ENCODE measurements at places on chromosomes 16 and 17.
A peak's percentile ranks its signal among the peaks of the same experiment; 100 is the strongest.

DNA sequence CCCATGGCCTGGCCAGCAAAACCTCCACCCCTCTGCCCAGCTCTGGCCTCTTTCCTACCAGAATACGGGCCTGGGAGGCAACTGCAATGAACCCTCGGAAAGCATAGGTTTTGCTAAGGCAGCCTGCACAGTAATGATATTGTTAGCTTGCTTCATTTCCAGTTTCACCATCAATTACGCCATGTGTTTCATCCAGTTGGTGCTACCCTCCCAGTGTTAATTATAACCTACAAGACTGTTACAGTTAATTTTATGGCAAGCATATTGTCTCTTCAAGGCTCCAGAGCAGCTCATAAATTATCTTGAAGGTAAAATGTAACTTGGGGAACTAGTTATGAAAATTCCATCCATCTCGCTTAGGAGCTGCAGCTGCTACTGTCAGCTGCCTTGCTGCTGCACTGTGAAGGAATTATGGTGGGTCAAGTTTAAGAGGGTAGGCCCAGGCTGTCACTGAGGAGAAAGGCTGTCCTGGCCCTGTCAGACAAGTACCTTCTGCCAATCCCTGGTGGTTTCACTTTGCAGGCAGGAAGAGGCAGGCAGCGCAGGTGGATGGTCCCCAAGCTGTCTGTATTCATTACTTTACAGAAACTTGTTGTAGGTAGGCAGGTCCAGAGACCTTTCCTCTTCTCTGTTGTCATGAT, 242.9 kb downstream of the FTO start:
- peaks cover 16% of the 10 kb centered on the region for H3K4me1 ChIP-seq
- no peak overlapping the region for H3K27ac ChIP-seq
- no peak for DNase-seq
- H3K4me3 ChIP-seq, result no peak overlapping the region
- H3K36me3 ChIP-seq, result peaks cover 4% of the 10 kb centered on the region

DNA sequence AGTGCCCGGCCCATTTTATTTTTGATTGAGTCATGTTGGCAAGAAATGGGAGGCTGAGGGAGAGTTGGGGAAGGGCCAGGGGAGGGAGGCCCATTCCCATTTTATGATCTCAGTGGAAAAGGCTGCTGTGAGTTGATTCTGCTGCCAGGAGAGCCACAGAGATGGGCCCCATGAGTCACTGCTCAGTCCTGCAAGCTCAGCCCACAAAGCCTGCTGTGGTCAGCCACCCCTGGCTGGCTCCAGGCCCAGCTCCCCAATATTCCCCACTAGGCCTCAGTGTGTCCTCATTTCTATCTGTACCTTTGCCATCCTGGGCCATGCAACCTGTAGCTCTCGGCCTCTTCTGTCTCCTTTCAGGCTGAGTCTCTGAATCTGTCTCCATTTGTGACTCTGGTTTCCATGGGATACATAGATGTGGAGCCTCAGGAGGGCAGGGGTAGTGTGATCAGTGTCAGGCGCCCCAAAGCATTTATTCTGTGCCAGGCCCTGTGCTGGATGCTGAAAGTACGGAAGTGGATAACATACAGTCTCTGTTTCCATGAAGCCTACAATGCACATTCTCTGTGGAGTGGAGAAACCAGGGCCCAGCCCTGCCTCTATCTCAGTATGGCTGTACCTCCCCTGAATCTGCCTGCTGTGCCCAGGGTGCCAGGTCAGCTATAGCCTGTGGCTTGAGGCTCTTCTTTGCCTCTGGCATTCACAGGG, 1.9 kb upstream of the PLEKHG4 start:
- H3K4me1 ChIP-seq, result peaks cover 10% of the 10 kb centered on the region
- peak; percentile 36 for DNase-seq
- H3K36me3 ChIP-seq, result peaks cover 18% of the 10 kb centered on the region
- H3K4me3 ChIP-seq, result peak overlapping the region; percentile 89
- H3K27ac ChIP-seq, result peak overlapping the region; percentile 62
- H3K27me3 ChIP-seq, result no peaks in the 10 kb centered on the region

DNA sequence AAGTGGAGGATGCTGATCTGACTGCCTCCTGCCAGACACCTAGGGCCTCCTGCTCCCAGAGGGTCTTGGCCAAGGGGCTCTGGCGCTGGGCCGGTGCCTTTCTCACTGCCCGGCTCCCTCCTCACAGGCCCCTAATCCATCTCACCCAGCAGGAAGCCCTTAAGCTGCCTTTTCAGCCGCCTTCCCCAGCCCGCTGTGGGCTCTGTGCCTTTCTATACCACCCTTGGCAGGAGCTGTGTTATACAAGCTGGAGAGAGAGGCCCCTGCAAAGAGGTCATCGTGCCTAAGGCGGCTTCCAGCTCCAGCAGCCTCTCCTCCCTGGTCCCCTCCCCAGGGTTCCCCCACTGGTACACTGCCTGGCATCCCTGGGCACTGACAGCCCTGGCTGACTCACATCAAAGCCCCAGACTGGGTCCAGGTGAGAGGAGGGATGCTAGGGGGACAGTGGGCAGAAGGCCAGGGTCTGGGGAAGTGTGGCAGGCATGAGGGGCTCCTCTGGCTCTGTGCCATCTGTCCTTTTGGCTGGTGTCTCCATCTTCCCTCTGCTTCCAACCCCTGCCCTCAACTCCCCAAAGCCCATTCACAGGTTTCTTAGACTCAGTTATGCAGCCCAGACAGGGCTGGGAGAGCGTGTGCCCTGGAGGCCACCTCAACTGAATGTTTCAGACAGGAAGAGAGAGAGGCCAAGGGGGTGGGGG, 15.3 kb upstream of the FZD2 start:
- no peak overlapping the region for H3K4me3 ChIP-seq
- DNase-seq, result no peak
- H3K27ac ChIP-seq, result no peak overlapping the region
- H3K36me3 ChIP-seq, result no peaks in the 10 kb centered on the region
- peaks cover 4% of the 10 kb centered on the region for H3K4me1 ChIP-seq
- peaks cover 39% of the 10 kb centered on the region for H3K27me3 ChIP-seq

GRCh38 chr16:8569650-8570346, 20.5 kb downstream of the TMEM114 start:
- peaks cover 4% of the 10 kb centered on the region for H3K4me1 ChIP-seq
- H3K4me3 ChIP-seq, result no peak overlapping the region

GRCh38 chr17:2946144-2946543, 117.3 kb downstream of the OR1D5 start:
- peaks cover 24% of the 10 kb centered on the region for H3K4me1 ChIP-seq
- H3K27me3 ChIP-seq, result no peaks in the 10 kb centered on the region
- no peaks in the 10 kb centered on the region for H3K36me3 ChIP-seq
- H3K27ac ChIP-seq, result no peak overlapping the region

DNA sequence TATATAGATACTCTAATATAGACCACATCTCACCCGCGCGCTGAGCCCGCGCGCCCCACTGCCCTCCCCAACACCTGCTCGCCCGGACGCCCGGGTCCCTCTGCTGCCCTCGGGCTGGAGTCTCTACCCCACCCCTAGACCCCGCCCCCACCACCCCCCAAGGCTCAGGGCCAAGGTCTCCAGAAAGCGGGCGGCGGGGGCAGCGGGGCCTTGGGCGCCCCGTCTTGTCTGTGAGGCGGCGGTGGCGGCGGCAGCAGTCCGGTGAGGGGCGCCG, 2.6 kb downstream of the HES7 start:
- peaks cover 13% of the 10 kb centered on the region for H3K36me3 ChIP-seq
- peaks cover 65% of the 10 kb centered on the region for H3K4me1 ChIP-seq
- DNase-seq, result no peak

DNA sequence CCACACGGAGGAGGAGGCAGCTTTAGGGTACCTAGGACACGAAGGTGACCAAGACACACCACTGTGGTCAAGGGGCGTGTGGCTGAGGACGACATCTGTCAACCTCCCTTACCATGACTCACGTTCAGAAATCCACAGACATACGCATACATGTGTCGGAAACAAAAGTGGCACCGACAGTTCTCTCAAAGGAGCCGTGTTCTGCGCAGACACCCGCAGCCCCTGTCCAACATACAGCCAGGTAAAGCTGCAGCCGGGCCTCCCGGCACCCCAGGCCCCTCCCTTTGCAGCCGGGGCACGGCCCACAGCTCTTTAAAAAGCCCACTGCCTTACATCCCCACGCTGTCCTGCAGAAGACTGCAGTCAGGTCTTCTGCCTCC, 40.5 kb upstream of the KLHDC4 start:
- no peaks in the 10 kb centered on the region for H3K27me3 ChIP-seq
- DNase-seq, result peak; percentile 62
- H3K4me1 ChIP-seq, result peaks cover 27% of the 10 kb centered on the region
- no peaks in the 10 kb centered on the region for H3K36me3 ChIP-seq
- H3K4me3 ChIP-seq, result peak overlapping the region; percentile 86
- H3K27ac ChIP-seq, result peak overlapping the region; percentile 96

DNA sequence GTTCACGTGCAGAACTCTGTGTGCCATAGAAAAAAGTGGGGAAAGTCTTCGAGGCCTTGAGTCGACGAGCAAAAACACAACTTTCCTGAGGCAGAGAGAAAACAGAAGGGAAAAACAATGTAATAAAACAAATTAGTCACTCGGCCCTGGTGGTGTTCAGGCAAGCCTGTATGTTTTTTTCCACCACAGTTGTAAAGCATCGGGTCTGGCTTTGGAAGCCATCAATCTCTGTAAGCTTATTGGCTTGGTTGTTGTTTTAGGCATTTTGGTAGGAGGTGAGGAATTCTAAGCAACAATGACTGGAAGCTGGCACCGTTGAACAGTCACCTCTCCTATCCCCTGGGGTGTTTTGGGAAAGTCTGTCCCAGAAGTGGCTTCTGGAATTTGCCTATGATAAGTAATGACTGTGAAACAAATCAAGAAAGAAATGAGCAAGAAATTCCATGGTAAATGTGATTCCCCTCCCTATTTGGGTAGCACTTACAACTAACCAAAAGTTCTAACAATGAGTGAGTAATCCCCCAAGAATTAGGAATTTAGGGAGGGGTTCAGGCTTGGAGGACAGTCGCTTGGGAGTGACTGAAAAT, 2.8 kb downstream of the CDH13 start:
- no peak overlapping the region for H3K4me3 ChIP-seq
- H3K36me3 ChIP-seq, result no peaks in the 10 kb centered on the region
- no peak overlapping the region for H3K27ac ChIP-seq
- DNase-seq, result no peak

DNA sequence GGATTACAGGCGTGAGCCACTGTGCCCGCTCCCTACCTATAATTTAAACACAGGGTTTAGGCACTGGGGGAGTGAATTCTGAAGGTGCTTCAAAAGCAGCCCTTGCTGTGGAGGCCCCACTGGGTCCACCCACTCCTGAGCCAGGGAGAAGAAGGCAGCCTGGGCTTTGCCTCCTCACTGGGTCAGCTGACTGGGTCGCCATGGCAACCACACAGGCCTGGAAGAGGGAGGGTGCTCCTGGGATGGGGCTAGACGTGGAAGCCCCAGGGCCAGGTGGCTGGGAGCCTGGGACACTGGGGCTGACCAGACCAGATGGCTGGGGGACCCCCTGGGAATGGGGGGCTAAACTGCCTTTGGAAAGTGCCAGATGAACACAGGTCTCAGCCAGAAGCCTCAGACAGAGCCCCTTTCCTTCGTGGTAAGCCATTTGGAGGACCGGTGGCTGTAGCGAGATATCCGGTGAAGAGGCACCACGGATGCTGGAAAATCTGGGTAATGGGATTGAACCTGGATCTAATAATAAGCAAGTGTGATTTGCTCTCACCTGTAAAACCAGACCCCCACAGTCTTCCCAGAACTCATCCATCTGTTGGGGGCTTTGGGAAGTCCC, 32.9 kb downstream of the TRARG1 start:
- no peaks in the 10 kb centered on the region for H3K36me3 ChIP-seq
- H3K27ac ChIP-seq, result no peak overlapping the region
- no peak overlapping the region for H3K4me3 ChIP-seq
- no peaks in the 10 kb centered on the region for H3K4me1 ChIP-seq

- peaks cover 3% of the 10 kb centered on the region for H3K27me3 ChIP-seq
- H3K36me3 ChIP-seq, result no peaks in the 10 kb centered on the region
- no peak overlapping the region for H3K4me3 ChIP-seq
- DNase-seq, result no peak
- no peak overlapping the region for H3K27ac ChIP-seq
- H3K4me1 ChIP-seq, result peaks cover 5% of the 10 kb centered on the region
These were observed 23.2 kb downstream of the ITGB3 start for GRCh38 chr17:47276868-47277267.

DNA sequence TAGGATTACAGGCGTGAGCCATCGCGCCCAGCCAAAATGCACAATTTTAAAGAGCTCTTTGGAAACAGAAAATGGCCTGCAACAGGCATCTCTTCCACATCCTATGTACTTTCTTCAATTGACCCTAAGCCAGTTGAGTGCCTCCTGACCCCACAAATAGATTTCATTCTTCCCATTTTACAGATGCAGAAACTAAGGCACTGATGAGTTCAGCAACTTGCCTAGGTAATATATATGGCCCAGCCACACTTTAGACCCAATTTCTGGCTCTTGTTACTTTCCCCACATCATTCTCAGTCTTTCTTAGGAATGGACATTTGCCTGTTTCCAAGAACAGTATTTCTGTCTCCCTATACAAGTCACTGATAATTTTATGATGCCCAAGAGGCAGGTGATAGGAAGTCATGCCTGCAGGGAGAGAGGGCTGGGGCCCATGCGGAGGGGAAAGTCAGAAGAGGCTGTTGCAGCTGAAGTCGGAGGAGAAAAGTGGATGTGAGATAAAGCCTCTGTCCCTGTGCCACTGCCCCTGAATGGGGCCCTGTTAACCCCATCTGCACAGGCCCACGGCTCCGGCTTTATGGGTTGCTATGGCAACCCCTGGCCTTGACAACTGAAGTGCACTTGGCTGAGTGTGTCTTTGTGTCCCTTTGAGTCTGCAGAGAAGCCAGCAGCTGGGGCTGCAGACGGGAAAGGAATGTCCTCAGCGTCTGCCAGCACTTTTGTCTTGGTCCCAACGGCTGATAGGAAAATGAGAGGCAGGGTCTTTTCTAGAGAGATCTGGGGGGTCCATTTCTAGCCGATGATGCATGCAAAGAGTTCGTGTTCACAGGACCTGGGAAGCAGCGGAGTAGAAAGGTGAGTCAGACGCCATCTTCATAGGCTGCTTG, 45.9 kb downstream of the ABAT start:
- no peak for DNase-seq
- no peak overlapping the region for H3K4me3 ChIP-seq
- no peaks in the 10 kb centered on the region for H3K27me3 ChIP-seq
- peaks cover 3% of the 10 kb centered on the region for H3K36me3 ChIP-seq
- H3K27ac ChIP-seq, result no peak overlapping the region
- peaks cover 3% of the 10 kb centered on the region for H3K4me1 ChIP-seq

DNA sequence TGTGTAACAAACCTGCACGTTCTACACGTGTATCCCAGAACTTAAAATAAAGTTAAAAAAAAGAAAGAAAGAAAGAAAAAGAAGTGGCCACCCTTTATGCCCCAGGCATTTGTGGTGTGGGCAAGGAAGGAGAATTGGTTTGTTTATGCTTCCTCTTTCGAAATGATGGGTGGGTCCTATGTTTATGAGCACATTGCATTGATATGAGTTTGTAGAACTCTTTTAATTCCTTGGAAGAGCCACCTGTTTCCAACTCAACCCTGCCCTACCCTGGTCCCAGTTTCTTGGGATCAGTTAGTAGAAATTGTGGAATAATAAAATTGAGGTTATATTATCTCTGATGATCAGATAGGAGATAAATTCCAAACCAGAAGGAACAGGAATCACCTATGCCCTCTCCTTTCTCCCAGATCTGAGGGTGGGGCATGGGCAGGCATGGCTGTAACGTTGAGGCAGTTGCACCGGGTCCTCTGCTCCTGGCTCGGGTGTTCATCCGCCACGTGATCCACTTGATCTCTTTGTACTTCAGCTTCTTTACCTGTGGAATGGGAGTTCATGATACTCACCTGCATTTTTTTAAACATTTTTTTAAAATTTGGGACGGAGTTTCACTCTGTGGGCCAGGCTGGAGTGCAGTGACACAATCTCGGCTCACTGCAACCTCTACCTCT, 15.9 kb downstream of the CHAD start:
- no peaks in the 10 kb centered on the region for H3K36me3 ChIP-seq
- no peak for DNase-seq
- no peak overlapping the region for H3K27ac ChIP-seq
- H3K4me1 ChIP-seq, result no peaks in the 10 kb centered on the region

GRCh38 chr16:82761858-82762257, 135.1 kb downstream of the CDH13 start:
- no peak for DNase-seq
- H3K36me3 ChIP-seq, result no peaks in the 10 kb centered on the region
- H3K4me1 ChIP-seq, result peaks cover 3% of the 10 kb centered on the region
